Stomach (tissue), 19 donors: ENCODE measurements at places on chromosomes 3 and 15. TPM values are rescaled to one million over a fixed set of nuclear protein-coding genes. Genes with fewer than 3 reads are reported as not detected.

GRCh38 chr3:115688418-115688817 lies 65.1 kb downstream of the GAP43 start:
- H3K4me1 ChIP-seq: peaks cover 4% of the 10 kb centered on the region
- no peak overlapping the region for H3K4me3 ChIP-seq
- H3K27ac ChIP-seq: no peak overlapping the region
- no peaks in the 10 kb centered on the region for H3K27me3 ChIP-seq

GRCh38 chr3:143480344-143480743 lies 360.8 kb downstream of the CHST2 start:
- no peak overlapping the region for H3K4me3 ChIP-seq
- H3K27me3 ChIP-seq: no peaks in the 10 kb centered on the region
- no peak overlapping the region for H3K27ac ChIP-seq
- no peak for DNase-seq
- H3K36me3 ChIP-seq: no peaks in the 10 kb centered on the region

DNA sequence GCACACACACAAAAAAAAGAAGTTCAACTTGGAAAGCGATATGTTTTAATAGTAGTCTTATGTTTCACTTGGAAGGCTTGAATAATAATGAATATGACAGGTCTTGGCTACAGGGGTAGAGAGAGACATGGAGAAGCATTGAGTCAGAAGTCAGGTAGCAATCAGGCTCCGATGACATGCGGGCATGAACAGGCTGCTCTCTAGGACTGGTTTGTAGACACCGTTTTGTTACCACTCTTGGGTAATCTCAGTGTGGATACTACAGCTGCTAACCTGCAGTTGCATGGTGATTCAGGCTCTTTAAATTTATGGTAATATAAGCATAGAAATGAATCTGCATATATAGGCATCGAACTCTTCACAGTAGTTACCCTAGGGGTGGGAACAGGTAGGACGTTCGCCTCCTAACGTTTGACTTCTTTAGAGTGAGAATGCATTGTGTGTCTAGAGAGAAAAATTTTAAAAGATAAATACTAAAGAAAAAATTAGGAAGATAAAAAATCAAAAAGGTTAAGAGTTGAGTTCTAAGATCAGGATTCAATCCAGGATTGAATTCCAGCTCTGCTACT lies 241.6 kb upstream of the KBTBD8 start:
- no peaks in the 10 kb centered on the region for H3K27me3 ChIP-seq
- H3K36me3 ChIP-seq: no peaks in the 10 kb centered on the region
- H3K4me1 ChIP-seq: no peaks in the 10 kb centered on the region
- DNase-seq: no peak

- H3K27ac ChIP-seq: no peak overlapping the region
- DNase-seq: no peak
- H3K4me1 ChIP-seq: no peaks in the 10 kb centered on the region
- no peaks in the 10 kb centered on the region for H3K27me3 ChIP-seq
- H3K4me3 ChIP-seq: no peak overlapping the region
Measured at GRCh38 chr15:40618023-40618422, 24.0 kb downstream of the KNL1 start.

GRCh38 chr3:12323237-12323636 lies 34.4 kb downstream of the PPARG start:
- DNase-seq: no peak
- no peaks in the 10 kb centered on the region for H3K36me3 ChIP-seq
- no peak overlapping the region for H3K4me3 ChIP-seq
- H3K4me1 ChIP-seq: peaks cover 2% of the 10 kb centered on the region

DNA sequence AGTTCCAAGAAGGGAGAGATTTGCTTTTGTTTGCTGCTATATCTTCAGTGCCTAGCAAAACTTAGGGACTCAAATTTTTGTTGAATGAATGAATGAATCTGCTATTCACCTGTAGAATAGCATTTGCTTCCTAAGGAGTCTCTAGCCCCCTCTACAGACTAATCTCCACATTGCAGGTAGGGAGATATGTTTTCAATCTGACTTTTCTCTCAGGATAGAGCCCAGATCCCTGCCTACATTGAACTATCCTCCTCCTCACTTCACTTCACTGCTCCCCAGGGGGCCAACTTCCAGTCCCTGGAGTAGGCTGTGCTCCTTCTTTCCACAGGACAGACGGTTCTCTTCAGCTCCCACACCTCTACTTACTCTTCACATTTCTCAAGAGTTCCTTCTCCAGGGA lies 81.9 kb upstream of the PTX3 start:
- H3K36me3 ChIP-seq: no peaks in the 10 kb centered on the region
- DNase-seq: no peak
- no peak overlapping the region for H3K27ac ChIP-seq
- H3K4me3 ChIP-seq: no peak overlapping the region
- no peaks in the 10 kb centered on the region for H3K4me1 ChIP-seq

- H3K36me3 ChIP-seq: peaks cover 8% of the 10 kb centered on the region
- H3K27ac ChIP-seq: no peak overlapping the region
- DNase-seq: no peak
- no peaks in the 10 kb centered on the region for H3K4me1 ChIP-seq
- no peaks in the 10 kb centered on the region for H3K27me3 ChIP-seq
- H3K4me3 ChIP-seq: no peak overlapping the region
Measured at GRCh38 chr15:79412010-79412409, 20.1 kb upstream of the MINAR1 start.

DNA sequence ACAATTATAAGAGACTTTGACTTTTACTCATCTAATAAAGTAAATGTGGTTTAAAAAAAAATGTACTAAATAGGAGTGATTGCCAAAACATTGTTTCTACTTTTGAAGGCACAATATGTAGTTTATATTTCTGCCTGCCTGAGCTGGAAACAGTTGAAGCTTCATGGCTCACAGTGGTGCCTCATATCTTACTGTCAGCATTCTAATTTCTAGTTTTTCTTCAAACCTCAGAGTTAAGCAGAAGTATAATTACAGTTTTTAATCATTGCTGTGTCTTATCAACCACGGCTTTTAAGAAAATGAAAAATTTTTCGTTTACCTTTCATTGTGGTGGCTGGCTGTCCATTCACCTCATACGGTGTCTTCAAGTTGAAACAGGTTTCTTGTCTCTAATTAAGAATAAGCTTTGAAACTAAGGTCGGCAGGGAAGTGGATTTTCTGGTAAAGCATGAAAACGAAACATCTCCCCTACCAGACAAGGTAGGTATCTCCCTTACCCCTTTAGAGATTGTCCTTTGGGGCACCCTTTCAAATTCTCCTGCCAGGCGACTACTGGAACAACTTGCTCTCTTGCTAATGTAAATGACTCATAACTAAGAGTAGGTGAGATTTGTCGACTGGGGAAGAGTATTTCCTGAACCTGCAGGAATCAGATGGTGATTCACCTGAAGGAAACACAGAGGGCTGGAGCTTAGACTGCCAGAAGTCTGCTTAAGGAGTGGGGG lies at the start of gene GPR87:
GPR87 (minus strand) TSS at position 554 of the 725 bp plus-strand sequence. CDS start 16,720 bp downstream, outside the sequence.
- no peaks in the 10 kb centered on the region for H3K36me3 ChIP-seq
- H3K27ac ChIP-seq: no peak within 1 kb of the TSS
- no peak within 1 kb of the TSS for H3K4me3 ChIP-seq
- no peaks in the 10 kb centered on the region for H3K4me1 ChIP-seq

GRCh38 chr15:39083213-39083612 lies 497.7 kb upstream of the THBS1 start:
- DNase-seq: no peak
- no peaks in the 10 kb centered on the region for H3K36me3 ChIP-seq
- no peak overlapping the region for H3K4me3 ChIP-seq
- H3K4me1 ChIP-seq: no peaks in the 10 kb centered on the region
- H3K27me3 ChIP-seq: no peaks in the 10 kb centered on the region
- no peak overlapping the region for H3K27ac ChIP-seq

- H3K36me3 ChIP-seq: no peaks in the 10 kb centered on the region
- no peaks in the 10 kb centered on the region for H3K27me3 ChIP-seq
- no peak overlapping the region for H3K4me3 ChIP-seq
- H3K27ac ChIP-seq: no peak overlapping the region
- peaks cover 36% of the 10 kb centered on the region for H3K4me1 ChIP-seq
Measured at GRCh38 chr3:171375666-171376595, 84.3 kb downstream of the TNIK start.

- no peak overlapping the region for H3K27ac ChIP-seq
- no peak for DNase-seq
- no peak overlapping the region for H3K4me3 ChIP-seq
- no peaks in the 10 kb centered on the region for H3K27me3 ChIP-seq
- H3K4me1 ChIP-seq: peaks cover 30% of the 10 kb centered on the region
Measured at GRCh38 chr15:84909029-84909428, 24.6 kb downstream of the SLC28A1 start.

GRCh38 chr15:66408254-66408653 lies 21.5 kb downstream of the MAP2K1 start:
- no peaks in the 10 kb centered on the region for H3K27me3 ChIP-seq
- H3K4me1 ChIP-seq: peaks cover 76% of the 10 kb centered on the region
- no peaks in the 10 kb centered on the region for H3K36me3 ChIP-seq
- H3K27ac ChIP-seq: no peak overlapping the region

DNA sequence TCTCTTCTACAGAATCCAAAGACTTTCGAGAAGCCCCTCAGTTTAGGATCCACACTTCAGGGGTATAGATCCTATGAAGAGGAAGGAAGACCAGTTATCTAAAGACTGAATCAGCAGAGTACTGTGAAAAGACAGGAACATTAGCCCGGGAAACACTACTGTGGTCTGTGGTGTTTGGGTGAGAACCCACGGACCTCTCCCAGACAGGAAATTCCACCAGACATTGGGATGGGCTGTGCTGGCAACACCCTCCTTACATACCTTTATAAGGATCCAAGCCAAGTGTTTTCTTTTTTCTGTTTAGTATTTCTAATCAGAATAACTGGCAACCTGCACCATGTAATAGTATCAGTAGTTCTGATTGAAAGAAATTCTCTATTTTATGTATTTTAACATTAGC lies 14.1 kb downstream of the TMEM207 start:
- no peak overlapping the region for H3K27ac ChIP-seq
- no peak overlapping the region for H3K4me3 ChIP-seq
- no peaks in the 10 kb centered on the region for H3K27me3 ChIP-seq
- H3K36me3 ChIP-seq: no peaks in the 10 kb centered on the region
- H3K4me1 ChIP-seq: no peaks in the 10 kb centered on the region

GRCh38 chr3:123712077-123712860 lies 127.4 kb upstream of the HACD2 start:
- H3K36me3 ChIP-seq: no peaks in the 10 kb centered on the region
- no peaks in the 10 kb centered on the region for H3K27me3 ChIP-seq
- H3K4me3 ChIP-seq: no peak overlapping the region
- H3K4me1 ChIP-seq: peaks cover 8% of the 10 kb centered on the region
- no peak for DNase-seq
- no peak overlapping the region for H3K27ac ChIP-seq

DNA sequence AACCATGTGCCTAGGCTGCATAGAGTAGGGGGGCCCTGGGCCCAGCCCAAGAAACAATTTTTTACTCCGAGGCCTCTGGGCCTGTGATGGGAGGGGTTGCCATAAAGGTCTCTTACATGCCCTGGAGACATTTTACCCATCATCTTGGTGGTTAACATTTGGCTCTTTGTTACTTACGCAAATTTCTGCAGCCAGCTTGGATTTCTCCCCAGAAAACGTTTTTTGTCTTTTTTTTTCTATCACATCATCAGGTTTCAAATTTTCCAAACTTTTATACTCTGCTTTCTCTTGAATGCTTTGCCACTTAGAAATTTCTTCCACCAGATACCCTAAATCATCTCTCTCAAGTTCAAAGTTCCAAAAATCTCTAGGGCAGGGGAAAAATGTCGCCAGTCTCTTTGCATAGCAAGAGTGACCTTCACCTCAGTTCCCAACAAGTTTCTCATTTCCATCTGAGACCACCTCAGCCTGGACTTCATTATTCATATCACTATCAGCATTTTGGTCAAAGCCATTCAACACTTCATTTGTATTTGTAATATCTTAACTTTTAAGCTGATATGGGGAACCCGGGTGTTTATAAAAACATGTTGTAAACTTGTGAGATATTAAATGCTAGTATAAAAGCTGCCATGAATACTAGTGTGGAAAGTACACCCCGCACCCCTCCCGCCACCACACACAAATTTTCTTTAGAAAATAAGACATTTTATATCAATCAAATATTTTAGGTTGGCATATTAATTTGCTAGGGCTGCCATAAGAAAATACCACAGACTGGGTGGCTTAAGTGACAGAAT lies 56.0 kb upstream of the PLSCR4 start:
- H3K36me3 ChIP-seq: no peaks in the 10 kb centered on the region
- H3K4me3 ChIP-seq: no peak overlapping the region
- H3K27me3 ChIP-seq: no peaks in the 10 kb centered on the region
- no peaks in the 10 kb centered on the region for H3K4me1 ChIP-seq
- no peak overlapping the region for H3K27ac ChIP-seq
- no peak for DNase-seq

GRCh38 chr3:25863416-25863959 lies 73.6 kb downstream of the OXSM start:
- H3K36me3 ChIP-seq: no peaks in the 10 kb centered on the region
- no peak overlapping the region for H3K4me3 ChIP-seq
- H3K4me1 ChIP-seq: no peaks in the 10 kb centered on the region
- no peak overlapping the region for H3K27ac ChIP-seq
- H3K27me3 ChIP-seq: no peaks in the 10 kb centered on the region

- no peak for DNase-seq
- no peaks in the 10 kb centered on the region for H3K27me3 ChIP-seq
- H3K27ac ChIP-seq: no peak overlapping the region
Measured at GRCh38 chr3:48514431-48515227, 10.7 kb upstream of the SHISA5 start.

DNA sequence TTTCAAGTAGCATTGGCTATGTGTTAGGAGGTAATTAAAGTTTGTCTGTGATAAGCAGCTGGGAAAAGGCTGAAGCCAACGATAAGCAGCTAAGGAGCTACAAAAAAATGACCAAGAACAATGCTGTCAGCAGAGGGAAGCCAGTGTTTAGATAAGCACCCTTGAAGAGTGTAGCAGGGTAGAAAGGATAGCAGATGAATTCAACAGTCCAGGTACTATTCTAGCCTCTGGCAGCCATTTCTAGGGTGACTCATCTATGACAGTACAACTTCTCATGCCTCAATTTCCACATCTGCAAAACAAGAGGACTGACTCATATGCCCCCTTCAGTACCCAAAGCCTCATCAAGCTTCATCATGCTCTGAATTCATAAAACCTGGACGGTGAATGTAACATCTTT lies 617.6 kb upstream of the UBE2E2 start:
- H3K27me3 ChIP-seq: no peaks in the 10 kb centered on the region
- H3K27ac ChIP-seq: no peak overlapping the region
- no peaks in the 10 kb centered on the region for H3K4me1 ChIP-seq
- H3K4me3 ChIP-seq: no peak overlapping the region
- no peak for DNase-seq

GRCh38 chr3:23341147-23341838 lies 138.2 kb downstream of the UBE2E2 start:
- H3K4me1 ChIP-seq: no peaks in the 10 kb centered on the region
- no peaks in the 10 kb centered on the region for H3K27me3 ChIP-seq
- H3K36me3 ChIP-seq: no peaks in the 10 kb centered on the region
- no peak overlapping the region for H3K4me3 ChIP-seq
- no peak overlapping the region for H3K27ac ChIP-seq

SLC24A5 gene
- not detected for total RNA-seq

TLE3 gene
- total RNA-seq: 103 TPM

GASK1A gene
- 19.6 TPM for total RNA-seq

SNTN gene
- total RNA-seq: not detected

ZBTB20 gene
- 44.0 TPM for total RNA-seq

SCAANT1 gene
- total RNA-seq: not detected

LDHAL6B gene
- total RNA-seq: not detected

SLC6A11 gene
- total RNA-seq: not detected

MKRN2 gene
- 31.5 TPM for total RNA-seq

SI gene
- total RNA-seq: not detected

WDR93 gene
- not detected for total RNA-seq

SNUPN gene
- 19.6 TPM for total RNA-seq

SRP14 gene
- 350 TPM for total RNA-seq

CHDH gene
- total RNA-seq: 8.6 TPM

RNF7 gene
- 236 TPM for total RNA-seq

LRTM1 gene
- not detected for total RNA-seq

CHST2 gene
- 0.89 TPM for total RNA-seq

RARRES1 gene
- total RNA-seq: 0.43 TPM

PLCH1 gene
- total RNA-seq: 3.1 TPM
